ELR (cell line): ENCODE measurements at places on chromosomes 13 and 19.

GRCh38 chr13:113096745-113097305 lies 8.8 kb upstream of the F7 start:
- no peak for DNase-seq

DNA sequence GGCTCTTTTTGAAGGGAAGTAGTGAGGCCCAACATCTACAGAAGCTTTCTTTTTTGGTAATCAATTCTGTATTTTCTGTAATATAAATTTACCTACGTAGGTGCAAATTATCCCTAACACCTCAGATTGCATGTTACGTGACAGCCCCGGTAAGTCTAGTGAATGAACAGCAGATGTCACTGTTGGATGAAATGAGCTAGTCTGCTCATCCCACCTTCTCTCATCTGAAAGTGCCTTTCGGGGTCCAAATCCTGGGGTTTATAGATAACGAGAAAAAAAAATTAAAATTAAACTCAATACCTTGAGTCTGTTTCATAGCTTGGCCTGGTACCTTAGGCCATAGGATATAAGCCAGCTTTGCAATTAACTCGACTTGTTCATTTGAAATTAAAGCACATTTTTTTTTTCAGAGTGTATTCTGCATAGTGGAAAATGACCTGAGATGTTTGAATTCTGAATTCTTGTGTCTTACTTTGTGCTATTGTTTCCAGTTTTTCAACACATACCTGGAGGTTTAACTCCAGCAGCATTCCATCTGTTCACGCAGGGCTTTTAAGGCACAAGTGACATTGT lies 548.2 kb downstream of the GPC5 start:
- DNase-seq = peak; percentile 0

GRCh38 chr13:62110079-62110478 lies 694.4 kb upstream of the PCDH20 start:
- peak; percentile 3 for DNase-seq

DNA sequence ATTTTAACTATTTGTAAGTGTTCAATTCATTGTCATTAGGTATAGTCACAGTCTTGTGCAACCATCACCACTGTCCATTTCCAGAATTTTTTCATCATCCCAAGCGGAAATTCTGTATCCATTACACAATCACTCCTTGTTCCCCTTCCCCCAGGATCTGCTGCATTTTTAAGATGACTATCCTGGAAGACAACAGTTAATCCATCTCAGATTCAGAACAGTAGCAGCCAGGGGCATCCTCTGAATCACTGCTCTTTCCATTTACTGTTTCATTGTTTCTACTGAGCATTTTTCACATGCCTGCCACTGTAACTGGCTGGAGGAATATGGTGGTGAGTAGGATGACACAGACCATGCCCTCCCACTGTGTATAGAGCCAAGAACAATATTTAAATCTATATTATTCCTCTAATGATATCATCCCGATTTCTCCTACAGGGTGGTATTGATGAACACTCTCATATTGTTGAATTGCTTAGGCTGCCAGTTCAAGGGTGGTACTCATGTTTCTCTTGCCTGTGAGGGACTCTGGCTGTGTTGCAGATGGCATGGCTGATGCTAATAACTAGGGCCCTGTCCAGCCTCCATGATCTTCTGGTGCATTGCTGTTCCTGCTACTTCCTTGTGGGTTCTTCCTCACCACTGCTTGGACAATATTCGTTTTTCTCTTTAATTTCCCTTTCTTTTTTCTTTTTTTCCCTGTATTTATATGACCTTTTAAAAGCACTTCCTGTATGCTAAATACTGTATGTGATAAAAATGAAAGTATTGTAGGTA lies 59.0 kb downstream of the WDFY2 start:
- peak; percentile 97 for DNase-seq

GRCh38 chr13:109148243-109148642 lies 518.8 kb downstream of the MYO16 start:
- DNase-seq = peak; percentile 81

- peak; percentile 80 for DNase-seq
These were observed 752.8 kb upstream of the MIR17HG start for GRCh38 chr13:90594681-90595080.

GRCh38 chr13:51590231-51590970 lies 6.1 kb downstream of the WDFY2 start:
- peak; percentile 7 for DNase-seq

DNA sequence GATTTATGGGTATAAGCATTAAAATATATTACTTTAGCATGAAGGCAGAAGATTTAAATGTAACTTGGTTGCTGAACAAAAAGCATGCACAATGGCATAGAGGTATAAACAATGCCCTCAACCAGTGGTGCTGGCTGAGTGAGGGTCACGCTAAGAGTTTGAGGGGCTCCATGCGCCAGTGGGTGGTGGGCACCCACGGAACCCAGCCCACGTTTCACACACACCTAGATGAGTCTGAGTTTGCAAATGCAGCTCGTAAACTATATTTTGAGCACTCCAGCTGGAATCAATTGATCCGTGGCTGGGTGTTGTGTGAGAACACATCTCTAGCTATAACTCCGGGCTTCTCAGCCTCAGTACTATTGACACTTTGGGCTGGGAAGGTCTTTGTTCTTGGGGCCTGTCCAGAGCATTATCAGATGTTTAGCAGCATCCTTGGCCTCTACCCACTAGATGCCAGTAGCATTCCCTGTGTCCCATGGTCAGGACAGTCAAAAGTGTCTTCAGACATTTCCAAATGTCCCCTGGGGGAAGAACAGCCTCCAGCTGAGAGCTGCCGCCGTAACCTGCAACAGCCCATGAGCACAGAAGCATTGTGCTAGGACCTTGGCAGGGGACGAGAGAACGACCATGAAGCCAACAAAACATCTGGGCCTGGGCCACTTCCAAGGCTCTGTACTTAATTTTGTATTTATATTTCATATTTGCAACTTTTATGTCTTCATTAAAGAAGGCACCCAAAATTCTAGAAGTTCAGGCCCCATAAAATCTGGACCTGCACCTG lies 108.1 kb upstream of the SOX1 start:
- no peak for DNase-seq

DNA sequence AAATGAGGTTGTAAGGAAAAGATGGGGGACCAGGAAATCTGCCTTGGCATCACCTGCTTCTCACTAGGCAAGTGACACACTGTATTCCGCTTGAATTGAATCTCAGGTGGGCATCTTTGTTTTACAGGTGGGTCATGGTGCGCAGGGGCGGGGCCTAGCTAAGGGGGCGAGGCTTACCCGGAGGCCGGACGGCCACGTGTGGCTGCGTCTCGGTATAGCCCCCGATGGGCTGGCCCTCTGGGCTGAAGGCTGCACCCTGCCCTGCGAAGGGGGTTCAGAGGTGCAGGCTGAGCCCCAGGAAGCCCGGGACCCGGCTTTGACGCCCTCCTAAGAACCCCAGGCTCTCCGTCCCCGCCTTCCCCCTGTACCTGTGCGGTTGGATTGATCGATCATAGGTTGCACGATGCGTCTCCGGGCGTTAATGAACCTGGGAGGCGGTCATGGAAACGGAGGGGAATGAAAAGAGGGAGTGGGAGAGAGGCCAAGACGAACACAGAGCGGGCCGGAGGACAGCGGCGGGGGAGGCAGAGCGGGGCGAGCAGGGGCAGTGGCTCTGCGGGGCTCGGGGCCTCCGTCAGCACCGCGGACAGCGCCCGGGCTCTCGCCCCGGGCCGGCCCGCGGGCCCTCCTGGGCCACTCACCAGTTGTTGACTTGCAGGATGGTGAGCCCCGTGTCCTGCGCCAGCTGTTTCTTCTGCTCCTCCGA lies 12.5 kb downstream of the MEIS3 start:
- DNase-seq = no peak

DNA sequence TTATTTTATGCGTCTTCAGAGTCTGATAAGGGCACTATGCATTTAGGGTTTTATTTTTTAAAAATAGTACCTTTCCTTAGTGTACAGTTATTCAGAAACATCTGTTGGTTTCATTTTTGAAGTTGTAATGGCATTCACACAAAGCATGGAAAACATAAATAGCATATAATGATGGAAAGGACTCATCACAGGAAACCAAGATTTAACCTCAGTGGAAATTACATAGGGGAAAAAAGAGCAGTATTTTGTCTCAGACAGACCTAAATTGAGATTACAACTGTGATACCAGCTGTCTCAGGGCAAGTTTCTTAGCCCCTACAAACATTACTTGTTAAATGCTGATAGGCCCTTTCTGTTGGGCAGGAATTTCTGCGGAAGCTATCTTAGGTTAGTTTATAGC lies 57.2 kb downstream of the NHLRC3 start:
- DNase-seq = no peak

DNA sequence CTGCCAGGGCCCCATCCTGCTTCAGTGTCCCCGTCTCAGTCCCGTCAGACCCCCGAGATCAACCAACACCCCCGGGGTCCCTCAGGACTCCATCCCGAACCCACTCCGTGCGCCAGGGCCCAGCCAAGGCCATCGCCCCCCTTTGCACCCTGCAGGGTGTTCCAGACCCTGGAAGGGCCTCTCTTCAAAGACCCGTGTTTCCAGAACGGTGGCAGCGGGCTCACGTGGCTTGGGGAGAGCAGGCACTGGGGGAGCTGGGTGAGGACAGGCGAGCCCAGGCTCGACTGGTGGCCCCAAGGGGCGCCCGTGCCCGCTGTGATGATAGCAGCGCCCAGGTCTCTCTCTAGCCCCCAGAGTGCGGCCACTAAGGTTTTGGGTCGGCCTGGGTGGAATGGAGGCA lies 1.4 kb downstream of the KASH5 start:
- no peak for DNase-seq

GRCh38 chr13:37539976-37540605 lies 58.5 kb downstream of the POSTN start:
- peak; percentile 82 for DNase-seq

DNA sequence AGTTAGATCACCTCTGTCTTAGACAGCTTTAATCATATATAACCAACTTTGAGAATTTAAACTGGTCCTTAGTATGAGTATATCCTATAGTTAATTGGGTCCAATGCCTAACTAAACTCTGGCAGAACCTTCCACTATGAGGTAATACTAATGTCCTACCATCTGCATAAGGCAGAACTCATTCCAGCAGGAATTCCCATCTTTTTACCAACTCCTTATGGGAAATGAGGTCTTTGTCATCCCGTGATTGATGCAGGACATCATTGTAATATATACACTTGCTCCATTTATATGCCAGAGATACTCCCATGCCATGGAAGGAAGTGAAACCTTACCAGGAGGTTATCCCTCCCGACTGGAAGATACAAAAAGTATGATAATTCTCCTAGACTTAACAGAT lies 2.8 kb downstream of the KCTD4 start:
- DNase-seq = no peak
